Stimulated activated CD8-positive, alpha-beta memory T cell treated with anti-CD3 and anti-CD28 coated beads, Interleukin-7, amount 100 ng/mL, for 24 hours (primary cell): ENCODE measurements at places on chromosomes 1 and 21.

DNA sequence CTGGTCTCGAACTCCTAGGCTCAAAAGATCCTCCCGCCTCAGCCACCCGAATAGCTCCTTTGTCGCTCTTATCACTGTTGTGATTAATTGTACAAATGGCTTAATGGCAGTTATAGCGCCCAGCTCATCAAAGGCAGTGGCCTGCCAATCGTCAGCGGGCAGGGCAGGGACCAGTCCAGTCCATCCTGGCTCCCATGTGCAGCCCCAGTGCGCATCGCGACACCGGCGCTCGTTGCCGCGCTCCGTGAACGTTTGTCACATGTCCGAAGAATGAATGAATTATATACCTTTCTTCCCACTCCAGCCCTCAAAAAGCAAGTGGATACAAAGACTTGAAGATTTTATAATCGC, 18.4 kb downstream of the MTX1 start:
- peak; percentile 20 for DNase-seq

DNA sequence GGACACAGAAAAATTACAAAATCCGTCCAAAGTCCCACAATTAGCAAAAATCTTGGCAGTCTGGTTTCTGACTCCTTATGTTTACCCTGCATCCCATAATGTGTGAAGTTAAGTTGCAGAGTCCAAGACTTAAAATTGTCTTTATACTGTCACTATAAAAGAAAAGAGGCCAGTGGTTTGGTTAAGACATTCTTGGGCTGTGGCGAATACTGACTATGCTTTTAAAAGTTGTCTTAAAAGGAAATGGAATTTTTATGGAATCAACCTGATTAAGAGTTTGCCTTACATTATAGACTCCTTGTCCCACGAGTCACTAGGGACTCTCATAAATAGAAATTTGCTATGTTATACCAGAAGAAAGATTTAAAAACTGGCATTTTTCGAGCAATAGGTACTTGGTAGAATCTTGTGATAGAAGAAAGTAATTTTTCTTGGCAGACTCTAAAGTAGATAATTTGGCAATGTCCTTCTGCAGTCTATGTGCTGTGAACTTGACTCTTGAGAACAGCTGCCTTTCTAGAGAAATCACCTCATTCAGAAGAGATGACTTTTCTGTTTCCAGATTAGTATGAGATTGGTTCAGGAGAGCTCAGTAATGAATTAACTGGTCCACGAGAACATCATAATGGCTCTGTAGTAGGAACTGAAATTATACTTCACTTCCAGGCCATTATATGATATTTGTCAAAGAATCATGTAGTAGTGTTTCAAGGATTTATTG, 31.8 kb downstream of the NTNG1 start:
- DNase-seq: no peak

DNA sequence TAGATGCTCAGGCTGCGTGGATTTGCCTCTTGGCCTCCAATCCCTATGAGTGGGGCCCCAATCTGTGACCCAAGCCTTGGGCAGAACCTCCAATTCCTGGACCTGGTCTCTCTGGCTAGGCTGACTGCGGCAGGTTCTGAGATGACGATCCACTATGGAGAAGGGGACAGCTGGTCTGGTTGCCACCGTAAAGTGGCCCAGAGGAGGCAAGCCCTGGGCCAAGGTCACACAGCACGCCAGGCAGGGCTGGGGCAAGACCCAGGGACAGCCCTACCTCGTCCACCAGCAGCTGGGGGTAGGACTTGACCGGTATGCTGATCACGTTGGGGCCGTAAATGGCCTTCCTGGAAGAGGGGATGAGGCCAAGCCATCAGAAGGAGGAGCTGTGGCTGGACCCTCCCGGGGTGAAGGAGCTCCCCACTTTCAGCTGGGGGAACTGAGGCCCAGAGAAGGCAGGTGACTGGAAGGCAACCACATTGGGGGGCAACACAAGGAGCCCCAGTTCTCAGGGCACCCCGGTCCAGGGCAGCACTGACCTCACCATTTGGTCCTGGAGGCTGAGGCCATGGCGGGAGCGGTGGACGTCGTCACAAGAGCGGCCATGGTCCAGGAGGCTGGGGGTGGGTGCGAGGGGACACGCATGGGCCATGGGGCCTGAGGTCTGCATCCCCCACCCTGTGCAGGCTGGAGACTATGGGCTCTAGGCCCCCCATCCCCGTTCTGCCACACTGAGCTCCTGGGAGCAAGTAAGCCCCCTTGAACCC, 9.8 kb downstream of the ATP13A2 start:
- DNase-seq: no peak

DNA sequence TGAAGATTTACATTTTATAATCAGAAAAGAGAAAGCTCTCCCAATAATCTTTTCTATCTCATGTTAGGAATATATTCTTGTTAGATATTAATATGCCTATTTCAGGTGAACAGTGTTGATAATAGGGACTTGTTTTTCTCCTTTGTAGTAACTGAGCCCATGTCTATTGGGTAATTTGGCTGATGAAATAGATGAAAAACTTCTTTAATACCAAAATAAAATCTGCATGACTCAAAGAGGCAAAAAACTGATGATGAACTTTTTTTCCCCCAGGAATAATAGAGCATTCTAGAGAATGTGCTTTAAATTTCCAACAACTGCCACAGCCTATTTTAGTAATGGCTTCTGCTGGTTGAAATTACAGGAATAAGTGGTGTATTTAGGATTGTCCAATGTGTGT, 178.9 kb upstream of the GREM2 start:
- DNase-seq: no peak

DNA sequence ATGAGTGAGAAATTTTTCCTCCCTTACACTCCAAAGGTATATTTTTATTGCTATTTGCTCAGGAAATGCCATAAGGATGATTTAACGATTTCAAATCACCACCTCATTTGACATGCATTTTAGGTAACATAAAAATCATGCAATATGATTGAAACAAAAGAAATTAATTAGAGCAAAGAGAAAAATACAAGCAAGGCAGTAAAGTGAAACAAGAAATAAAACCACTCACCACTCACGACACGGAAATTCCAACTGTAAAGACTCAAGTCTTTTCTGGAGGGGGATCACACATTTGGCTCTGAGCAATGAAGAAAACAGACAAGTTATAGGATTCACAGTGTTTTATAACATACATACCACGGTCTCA, 86.8 kb upstream of the ARHGAP29 start:
- DNase-seq: no peak

DNA sequence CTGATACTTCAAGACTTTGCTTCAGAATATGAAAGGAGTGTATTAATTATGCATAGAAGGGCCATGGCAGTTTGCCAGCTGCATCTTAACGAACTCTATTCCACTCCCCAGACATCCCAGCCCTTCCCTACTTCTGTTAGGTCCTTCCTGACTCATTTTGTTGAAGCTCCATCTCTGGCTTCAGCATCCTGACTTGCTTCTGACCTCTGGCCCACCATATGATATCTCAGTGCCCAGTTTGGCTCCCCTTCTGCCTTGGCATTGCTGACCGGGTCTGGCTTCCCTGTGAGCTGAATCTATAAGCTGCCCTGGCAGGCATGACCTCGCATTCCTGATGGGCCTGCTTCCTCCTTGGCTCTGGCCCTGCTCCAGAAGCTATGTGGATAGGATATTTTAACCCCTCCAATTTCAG, 27.6 kb upstream of the ARHGAP29 start:
- no peak for DNase-seq

GRCh38 chr21:28339403-28339802, 653.3 kb downstream of the LTN1 start:
- no peak for DNase-seq

DNA sequence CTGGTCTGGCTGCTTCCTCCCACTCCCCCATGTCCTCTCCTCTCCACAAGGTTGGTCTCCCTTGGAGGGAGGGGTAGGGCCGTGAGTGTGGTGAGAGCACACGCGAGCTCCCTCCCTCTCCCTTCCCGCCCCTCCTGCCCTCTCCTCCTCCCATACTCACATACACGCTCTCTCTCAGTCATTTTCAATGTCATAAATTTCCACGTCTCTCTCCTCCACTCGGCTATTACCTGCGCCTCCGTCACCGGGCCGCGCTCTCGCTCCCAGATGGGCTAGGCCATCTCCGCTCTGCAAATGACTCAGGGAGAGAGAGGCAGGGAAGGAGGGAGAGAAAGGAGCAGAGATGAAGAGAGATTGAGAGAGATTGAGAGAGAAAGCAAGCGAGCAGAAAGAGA, 36.7 kb upstream of the DMBX1 start:
- DNase-seq: no peak

GRCh38 chr1:149936170-149936991, at the start of gene MTMR11:
Gene MTMR11 (minus strand): TSS chr1:149936879. CDS start chr1:149936647, 232 bp downstream.
- no peak for DNase-seq

- DNase-seq: no peak
Measured at GRCh38 chr1:7313081-7313546, 458.0 kb upstream of the VAMP3 start.

- DNase-seq: no peak
Measured at GRCh38 chr21:15638856-15639549, 90.8 kb upstream of the USP25 start.

DNA sequence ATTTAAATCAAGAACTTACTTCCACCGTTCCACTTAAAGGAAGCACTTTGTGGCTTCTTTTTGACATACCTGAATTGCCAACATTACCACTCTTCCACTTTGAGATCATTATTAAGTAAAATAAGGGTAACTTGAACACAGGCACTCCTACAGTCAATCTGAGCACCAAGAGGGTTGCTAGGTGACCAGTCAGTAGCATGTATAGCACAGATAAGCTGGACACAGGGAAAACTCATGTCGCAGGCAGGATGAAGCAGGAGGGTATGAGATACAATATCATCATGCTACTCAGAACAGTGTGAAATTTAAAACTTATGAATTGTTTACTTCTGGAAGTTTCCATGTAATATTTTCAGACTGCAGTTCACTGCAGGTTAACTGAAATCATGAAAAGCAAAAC, 47.0 kb upstream of the RAP1GAP start:
- DNase-seq: no peak

GRCh38 chr1:40064797-40065499, 24.4 kb downstream of the CAP1 start:
- DNase-seq: no peak

DNA sequence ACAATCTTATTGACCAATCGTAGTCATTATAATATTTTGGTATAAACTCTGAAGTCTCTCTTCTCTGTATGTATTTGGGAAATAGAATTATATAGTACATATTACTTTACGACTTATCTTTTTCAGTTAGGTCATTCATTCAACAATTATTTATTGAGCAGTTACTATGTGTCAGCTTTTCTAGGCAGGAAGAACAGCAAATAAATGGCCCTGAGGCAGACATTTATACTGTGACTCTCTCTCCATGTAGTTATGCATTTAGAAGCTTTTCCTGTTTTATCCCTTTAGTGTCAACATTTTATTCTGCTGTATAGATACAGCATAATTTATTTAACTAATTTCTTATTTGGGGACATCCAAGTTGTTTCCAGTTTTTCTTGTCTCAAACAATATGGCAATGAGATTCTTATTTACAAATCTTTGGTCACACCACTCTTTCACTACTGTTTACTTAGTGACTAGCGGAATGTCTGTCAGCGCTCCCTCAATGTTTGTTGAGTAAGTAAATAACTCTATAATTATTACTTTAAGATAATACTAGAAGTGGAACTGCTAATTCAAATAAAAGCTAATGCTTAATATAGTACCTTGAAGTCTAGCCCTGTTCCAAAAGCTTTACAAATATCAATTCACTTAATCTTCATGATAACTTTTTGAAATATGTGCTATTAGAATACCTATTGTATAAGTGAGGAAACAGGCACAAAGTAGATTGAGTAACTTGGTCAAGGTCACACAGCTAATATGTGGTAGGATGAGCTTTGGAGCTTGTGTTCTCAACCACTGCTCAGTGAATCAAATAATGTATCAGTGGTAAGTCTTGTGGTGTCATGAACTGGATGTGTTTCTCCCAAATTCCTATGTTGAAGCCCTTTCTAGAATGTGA, 465.6 kb downstream of the SIPA1L2 start:
- DNase-seq: no peak

GRCh38 chr1:12712076-12712475, 3.8 kb upstream of the AADACL3 start:
- no peak for DNase-seq

DNA sequence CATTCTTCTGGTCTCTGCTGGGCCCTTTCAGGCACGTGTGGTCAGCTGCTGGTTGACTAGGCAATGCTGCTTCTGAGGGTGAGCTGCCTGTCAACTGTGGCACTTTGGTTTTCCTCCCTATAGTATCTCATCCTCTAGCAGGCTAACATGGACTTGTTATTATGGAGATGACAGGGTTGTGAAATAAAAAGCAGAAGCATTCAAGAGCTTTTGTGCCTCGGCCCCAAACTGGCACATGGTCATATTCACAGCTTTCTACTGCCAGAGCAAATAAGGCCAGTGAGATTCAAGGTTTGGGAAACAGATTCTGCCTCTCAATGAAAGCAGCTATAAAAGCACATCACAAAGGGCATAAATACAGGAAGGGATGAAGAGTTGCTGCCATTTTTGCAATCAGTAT, 1.6 kb upstream of the ZNF124 start:
- DNase-seq: no peak

DNA sequence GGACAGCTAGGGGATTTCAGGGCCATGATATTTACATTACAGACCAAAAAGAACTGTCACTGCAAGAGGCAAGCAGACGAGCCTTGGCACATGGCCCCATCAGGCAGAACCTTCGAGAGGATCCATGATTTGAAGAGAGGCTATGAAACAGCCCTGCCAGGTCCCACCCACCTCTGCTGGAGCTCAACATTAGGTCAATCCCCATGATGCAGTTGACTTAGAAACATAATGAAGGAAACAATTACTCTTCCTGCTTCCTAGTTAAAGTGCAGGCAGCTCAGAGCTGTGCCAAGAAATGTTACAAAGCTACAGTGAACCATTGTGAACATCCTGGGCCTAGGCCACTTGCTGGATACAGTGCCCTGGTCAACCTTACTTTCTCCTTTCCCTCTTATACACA, 41.7 kb upstream of the PTCH2 start:
- DNase-seq: no peak

GRCh38 chr1:187033693-187034390, 205.1 kb downstream of the PLA2G4A start:
- DNase-seq: no peak

GRCh38 chr1:245901037-245901436, 606.0 kb downstream of the SMYD3 start:
- DNase-seq: no peak

DNA sequence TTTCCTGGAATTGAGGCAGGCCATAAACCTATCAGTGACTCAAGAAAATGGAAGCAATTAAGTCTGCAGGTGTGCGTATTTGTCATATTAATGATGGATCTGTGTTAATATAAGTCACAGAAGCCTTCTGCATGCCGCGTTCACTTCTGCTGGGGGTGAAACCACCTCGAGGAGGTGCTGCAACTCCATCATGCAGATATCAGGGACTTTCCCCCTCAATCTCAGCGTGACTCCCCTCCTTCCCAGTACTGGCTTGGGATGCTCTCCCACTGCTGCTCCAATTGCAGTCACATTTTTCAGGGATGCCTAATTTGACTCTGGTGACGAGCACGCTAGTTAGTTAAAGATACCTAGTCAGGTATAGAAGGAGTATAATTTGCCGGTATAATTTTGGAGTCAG, 87.5 kb downstream of the ASTN1 start:
- no peak for DNase-seq

GRCh38 chr1:31013187-31013864, 52.2 kb downstream of the PUM1 start:
- DNase-seq: no peak
